ENCODE measurements at places on chromosomes 7 and 10.

GRCh38 chr7:44112231-44112996 lies 8.3 kb downstream of the AEBP1 start:
- DNase-seq = no peak

- DNase-seq = no peak
These were observed 30.0 kb downstream of the STK17A start for GRCh38 chr7:43612599-43613589.

GRCh38 chr10:18254692-18255091 lies 114.5 kb downstream of the CACNB2 start:
- no peak for DNase-seq

DNA sequence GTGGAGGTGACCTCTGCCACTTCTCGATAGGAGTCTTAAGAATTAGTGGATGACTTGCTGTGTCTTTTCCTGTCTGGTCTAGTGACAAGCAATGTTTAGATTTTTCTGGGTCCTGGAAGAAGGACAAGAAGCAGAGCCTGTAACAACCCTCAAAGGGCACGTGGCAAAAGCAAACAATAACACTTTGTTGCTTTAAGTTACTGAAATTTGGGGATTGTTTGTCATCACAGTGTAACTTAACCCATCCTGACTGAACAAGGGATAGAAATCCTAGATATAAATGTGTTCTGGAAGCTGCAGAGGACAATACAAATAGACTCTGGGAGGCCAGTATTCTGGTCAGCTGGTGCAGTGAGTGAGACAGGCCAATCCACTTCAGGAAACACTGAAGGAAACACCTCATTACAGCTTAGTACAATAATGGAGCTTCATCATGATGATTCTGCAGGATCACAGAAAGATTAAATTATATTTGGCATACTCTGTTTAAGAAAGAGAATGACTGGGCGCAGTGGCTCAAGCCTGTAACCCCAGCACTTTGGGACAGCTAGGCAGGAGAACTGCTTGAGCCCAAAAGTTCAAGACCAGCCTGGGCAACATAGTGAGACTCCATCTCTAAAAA lies 23.3 kb downstream of the ENKUR start:
- DNase-seq = no peak

DNA sequence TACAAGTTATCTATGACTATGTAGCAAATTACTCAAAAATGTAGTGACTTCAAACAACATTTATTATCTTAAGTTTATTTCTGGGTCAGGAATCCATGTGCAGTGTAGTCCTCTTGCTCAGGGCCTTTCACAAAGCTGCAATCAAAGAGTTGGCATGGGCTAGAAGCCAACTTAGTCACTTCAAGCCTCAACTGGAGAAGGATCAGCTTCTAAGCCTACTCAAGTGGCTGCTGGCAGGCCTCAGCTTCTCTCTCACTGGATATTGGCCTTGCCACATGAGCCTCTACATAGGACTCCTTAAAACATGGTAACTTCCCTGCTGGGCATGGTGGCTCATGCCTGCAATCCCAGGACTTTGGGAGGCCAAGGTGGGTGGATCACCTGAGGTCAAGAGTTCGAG lies 5.0 kb upstream of the NFE2L3 start:
- DNase-seq = no peak

DNA sequence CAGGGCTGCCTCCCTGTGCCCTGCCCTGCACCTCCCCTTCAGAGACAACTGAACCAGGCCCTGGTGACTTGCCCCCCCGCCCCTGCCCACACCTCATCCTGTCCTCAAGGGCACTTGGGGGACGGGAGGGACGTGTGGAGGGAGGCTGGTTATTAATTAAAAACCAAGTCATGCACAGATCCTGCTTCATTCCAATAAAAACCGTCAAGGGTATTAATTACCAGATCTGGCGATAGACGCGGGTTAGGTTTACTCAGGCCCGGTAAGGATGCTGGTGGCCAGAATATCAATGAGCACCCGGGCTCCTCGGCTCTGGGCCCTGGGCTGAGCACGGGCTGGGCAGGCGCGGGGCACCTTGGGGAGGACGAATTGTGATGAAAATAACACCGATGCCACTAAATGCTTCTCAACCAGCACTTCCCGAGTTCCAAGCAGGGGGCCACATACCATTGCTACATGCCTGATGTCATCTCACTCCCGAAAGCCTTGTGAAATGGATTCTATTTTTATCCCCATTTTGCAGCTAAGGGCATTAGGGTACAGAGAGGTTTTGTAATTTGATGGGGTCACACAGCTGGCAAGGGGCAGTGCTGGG lies 24.5 kb upstream of the GTF2IRD1 start:
- no peak for DNase-seq

- no peak for DNase-seq
These were observed 68.0 kb upstream of the TNS3 start for GRCh38 chr7:47649919-47650318.
